ENCODE measurements at places on chromosomes 4 and X. TPM values are rescaled to one million over a fixed set of nuclear protein-coding genes. Genes with fewer than 3 reads are reported as not detected.

- no peak for DNase-seq
Measured at GRCh38 chr4:1880332-1880731, 9.1 kb downstream of the NSD2 start.

DNA sequence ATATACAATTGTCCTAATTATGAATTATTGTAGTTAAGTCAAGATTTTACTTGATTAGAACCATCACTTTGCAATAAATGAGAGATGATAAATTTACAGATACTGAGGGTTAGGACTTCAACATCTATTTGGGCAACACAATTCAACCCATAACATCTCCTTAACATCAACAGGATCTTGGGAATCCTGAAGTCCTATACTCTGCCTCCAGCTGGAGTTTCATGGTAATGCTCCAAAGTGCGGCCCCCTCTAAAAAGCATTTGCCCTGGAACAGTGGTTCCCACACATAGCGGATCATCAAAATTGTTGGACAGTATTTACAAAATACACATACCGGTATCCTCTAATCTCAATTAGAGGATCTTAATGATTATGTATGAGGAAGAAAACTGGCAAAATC is 618.6 kb downstream of the CENPC start:
- DNase-seq, result no peak

- peak; percentile 51 for DNase-seq
Measured at GRCh38 chr4:7041801-7042502, 1.2 kb upstream of the TADA2B start.

DNA sequence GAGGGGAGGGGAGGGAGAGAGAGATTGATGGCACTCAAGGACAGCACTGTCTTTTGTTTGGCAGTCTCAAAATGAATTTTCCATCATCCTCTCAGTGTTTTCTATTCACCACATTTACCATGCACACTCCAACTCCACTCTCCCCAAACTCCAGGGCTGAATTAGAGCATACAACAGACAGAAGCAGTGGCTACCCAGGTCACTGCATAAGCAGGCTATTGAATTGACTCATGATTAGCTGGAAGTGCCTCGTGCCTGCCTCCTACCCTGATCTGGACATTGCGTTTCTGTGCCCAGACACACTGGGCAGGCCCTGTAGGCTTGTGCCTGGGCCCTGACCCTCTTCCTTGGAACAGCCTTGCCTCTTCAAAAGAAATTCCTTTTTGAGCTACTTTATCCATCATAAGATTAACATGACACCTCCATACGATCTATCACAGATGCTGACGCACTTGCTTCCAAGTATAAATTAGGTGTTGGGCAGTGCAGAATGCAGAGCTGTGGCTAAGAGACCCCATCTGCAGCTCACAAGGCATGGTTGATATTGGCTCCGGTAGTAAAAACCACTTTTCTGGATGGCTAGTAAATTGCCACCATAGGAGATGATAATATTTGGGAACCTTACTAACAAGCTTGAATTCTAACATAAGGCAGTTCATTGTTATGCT is 752.9 kb downstream of the RPA4 start:
- DNase-seq, result no peak

DNA sequence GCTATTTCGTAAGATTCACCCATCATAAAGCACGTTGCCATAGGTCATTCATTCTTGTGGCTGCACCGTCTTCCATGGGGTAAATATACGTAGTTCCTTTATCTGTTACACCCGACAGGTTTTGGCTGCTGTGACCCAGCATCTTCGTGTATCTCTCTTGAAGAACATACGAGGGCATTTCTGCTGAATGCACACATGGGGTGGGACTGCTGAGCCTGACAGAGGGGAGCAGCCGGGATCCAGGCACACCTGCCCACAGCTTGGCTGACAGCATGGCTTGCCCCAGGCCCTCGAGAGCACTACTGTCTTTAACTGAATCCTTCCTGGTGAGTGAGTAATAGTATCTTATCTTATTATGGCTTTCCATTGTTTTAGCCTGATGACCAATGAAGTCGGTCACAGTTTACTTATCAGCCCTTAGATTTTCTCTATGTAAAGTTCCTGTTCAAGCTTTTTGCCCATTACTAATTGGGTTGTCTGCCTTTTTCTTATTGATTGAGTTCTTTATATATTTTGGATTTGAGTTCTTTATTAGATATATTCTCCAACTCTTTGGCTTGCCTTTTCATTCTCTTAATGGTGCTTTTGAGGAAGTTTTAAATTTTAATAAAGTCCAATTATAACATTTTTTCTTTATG is 45.0 kb upstream of the MXD4 start:
- no peak for DNase-seq

- DNase-seq, result no peak
Measured at GRCh38 chr4:44563496-44563895, 87.9 kb downstream of the YIPF7 start.

DNA sequence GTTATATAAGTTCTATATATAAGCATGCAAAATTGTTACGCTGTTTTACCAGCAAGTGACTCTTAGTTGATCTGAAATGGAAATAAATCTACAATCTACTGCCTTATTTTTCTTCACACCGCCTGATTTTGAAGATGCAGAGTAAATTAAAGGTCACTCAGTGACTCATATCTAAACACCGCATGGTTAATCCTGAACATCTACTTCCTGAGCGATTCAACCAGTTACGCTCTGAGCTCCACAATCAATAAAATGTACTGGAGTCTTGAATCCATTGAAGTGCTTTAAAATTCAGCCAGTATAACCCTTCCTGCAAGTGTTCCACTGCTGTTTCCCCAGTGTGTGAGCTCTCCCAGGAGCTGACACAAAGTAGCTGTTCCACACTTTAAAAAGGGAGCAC is 192.8 kb downstream of the SLC7A11 start:
- DNase-seq, result no peak

DNA sequence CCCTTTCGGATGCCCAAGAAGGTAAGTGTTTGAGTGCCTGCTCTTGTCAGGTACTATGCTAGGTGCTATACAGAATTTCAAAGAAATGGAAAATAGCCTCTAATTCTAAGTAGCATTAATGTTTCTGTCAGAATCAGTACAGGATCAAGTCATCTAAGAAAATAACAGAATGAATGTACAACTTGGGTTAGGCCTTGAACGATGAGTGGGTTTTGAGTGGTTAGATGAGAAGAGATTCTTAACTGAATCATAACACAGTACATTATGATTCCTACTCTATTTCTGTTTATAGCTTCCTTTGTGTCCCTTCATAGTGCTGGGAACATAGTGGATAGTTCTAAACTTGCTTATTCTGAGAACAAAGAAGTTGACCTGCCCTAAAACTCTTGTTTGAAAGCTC is 253.9 kb downstream of the GLUD2 start:
- no peak for DNase-seq

DNA sequence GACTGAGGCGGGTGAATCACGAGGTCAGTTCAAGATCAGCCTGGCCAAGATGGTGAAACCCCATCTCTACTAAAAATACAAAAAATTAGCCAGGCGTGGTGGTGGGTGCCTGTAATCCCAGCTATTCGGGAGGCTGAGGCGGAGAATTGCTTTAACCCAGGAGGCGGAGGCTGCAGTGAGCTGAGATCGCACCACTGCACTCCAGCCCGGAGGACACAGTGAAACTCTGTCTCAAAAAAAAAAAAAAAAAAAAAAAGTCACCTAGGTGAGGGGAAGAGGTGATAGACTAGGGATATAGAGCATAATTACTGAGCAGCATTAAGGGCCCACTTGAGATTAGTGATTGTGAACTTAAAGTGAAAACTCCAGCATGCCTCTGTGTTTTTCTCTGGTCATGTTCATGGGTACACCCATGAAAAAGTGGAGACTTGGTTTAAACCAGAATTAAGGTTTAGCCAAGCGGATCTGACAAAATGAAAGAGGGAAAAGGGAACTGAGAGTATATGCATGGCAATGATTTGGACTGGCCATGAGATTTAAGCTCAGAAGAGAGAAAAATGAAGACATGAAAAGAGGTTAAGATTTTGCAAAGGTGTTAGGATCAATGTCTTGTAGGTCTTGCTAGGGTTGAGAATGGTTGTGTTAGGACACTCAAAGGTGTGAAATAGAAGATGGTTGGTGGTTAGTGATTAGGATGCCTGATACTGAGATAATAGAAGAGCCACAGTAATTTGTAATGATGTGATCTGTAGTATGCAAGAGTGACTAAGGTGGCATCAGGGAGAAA is 105.0 kb downstream of the RAB28 start:
- DNase-seq, result no peak

DNA sequence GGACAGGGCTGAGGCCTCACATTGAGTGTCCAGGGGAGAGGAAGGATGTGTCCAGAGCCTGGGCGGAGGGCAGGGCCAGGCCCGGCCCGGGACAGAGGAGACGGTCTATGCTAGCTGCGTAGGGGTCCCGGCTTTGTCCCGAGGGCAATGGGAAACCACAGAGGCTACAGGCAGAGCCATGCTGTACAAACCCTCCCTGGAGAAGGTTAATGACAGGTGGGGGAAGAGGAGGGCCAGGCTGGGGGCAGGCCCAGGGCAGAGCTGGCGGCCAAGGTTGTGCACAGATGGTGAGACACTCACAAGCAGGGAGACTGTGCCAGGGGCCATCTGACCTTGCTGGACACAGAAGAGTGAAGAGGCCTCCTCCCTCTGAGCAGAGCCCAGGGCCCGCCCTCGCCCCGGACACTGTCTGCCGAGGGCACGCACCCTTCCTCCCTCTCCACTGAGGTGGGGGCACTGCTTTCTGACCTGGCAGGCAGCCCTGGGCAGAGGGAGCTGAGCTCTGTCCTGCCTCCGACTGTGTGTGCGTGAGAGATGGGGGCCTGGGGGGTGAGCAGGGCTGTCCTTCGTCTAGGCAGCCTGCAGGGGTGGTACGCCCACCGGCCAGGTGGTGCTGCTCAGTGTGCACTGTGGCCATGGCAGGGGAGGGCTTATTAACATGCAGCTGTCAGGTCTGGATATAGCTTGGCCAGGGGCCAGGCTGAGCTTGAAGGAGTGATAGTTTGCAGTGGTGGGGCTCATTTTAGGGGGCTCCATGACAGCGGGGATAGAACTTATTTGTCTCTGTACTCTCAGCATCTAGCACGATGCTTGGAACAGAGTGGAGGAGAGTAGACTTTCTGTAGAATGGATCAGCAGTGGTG is 75.7 kb upstream of the LRPAP1 start:
- DNase-seq, result no peak

DNA sequence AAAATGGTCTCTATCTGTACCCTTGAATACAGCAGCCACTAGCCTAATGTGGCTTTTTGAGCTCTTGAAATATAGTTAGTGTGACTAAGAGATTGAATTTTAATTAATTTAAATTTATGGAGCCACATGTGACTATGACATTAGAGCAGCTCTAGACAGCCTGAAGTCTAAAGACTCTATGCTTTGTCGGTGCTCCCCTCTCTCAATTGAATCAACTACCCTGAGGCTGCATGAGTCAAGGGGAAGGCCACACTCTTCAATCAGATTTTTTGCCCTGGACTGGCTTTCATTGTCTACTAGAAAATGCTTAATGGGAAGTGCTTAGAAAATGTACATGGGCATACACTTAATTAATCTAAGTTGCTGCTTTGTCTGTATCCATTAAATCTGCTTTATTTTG is 11.7 kb downstream of the TLR7 start:
- no peak for DNase-seq

GRCh38 chr4:162111078-162111477 is 52.7 kb downstream of the FSTL5 start:
- DNase-seq, result no peak

DNA sequence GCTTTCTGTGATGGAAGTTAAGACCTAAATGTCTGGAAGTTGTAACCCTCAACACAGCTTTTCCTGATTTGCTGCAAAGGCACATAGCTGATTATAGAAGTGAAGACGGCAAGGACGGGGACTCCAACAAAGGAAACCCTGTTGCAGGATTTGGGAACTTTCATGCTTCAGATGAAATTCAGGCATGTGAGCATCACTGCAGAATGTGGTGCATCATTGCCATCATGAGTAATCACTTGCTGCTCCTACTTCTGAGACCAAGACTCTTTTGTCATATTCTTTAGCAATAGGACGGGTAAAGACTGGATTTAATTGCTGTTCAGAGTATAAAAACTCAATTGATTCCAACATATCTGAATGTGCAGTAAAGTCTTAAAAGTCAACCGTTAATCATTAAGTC is 35.8 kb downstream of the YIPF6 start:
- DNase-seq, result no peak

- no peak for DNase-seq
Measured at GRCh38 chr4:127856813-127857447, 23.8 kb upstream of the PLK4 start.

DNA sequence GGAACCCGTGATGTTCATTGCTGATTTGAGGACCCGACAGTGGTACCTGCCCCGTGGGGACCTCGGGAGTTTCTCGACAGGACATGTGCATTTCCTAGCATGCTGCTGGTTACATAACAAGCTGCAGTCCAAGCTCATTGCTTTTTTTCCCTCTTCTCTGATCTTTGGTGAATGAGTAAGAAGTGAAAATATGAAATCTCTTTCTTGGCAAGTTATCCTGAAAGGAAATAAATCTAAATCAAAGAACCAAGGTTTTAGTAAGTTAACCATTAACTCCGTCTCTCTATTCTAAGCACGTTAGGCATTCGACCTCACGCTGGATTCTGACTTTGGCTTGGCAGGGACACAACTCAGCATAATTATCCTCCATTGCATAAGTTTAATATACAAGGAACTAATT is 86.6 kb downstream of the STK32B start:
- DNase-seq, result no peak

GRCh38 chrX:39002466-39002865 is 201.2 kb downstream of the MID1IP1 start:
- no peak for DNase-seq

DNA sequence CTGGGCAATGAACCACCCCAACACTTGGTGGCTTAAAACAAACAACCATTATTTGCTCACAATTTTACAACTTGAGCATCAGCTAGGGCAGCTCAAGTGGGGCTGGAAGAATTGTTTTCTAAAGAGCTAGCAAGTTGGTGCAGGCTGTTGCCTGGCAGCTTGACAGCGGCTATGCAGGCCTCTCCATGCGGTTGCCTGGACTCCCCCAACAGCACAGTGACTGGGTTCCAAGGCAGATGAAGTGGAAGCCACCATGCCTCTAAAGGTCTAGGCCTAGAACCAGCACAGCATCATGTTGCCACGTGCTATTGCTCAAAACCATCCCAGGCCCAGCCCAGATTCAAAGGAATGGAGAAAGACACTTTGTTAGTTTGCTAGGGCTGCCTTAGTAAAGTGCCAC is 114.8 kb downstream of the BCOR start:
- DNase-seq, result no peak

DNA sequence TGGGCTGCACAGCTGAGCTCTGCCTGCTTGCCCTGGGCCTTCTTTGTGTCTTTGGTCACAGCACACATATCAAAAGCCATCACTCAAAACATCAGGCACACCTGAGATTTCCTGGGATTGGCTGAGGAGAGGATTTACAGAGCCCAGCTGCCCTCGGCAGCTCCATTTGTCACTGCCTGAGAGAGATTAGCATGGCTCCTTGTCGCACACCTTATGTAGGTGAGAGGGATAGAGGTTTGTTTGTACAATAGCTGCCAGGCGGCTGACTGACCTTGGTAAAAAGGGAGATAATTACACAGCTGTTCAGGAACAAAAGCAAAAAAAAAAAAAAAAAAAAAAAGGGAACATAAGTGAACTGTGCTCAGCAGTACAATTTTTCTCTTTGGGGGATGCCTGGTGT is 63.2 kb downstream of the MGST2 start:
- no peak for DNase-seq

The TRIM61 gene
- not detected for total RNA-seq

The TRIM60 gene
- not detected for total RNA-seq

The DCAF4L1 gene
- 0.06 TPM for total RNA-seq

The MSX1 gene
- total RNA-seq, result 5.8 TPM

The PCYT1B gene
- 0.20 TPM for total RNA-seq

The PFKFB1 gene
- 0.42 TPM for total RNA-seq

The PAGE4 gene
- total RNA-seq, result not detected

The PARM1 gene
- total RNA-seq, result 7.1 TPM

The CSN1S1 gene
- 3.7 TPM for total RNA-seq

The SYNPO2 gene
- 16.5 TPM for total RNA-seq

The BBS12 gene
- 3.8 TPM for total RNA-seq
